Activated CD4-positive, alpha-beta T cell treated with anti-CD3 and anti-CD28 coated beads for 36 hours (primary cell): ENCODE measurements at places on chromosomes 12 and 14. TPM values are rescaled to one million over a fixed set of nuclear protein-coding genes. Genes with fewer than 3 reads are reported as not detected.

DNA sequence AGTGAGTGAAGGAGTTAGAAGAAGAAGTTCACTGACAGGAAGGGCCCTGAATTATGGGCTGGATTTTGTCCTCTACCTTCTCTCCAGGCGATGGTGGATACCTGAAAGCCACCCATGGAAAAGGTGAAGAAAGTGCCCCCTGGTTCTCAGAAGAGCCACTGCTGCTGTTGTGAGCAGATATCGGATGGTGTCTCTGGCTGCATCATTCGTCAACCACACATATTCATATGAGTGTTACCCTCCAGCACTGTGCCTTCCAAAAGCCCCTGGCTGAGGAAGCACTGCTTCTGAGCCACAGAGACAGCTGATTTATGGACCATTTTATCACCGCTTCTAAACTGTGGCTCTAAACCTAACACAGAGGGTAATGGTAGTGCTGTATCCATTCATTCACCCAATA is 2.0 kb upstream of the ACTN1 start:
- H3K4me1 ChIP-seq, result peaks cover 25% of the 10 kb centered on the region
- H3K27me3 ChIP-seq, result peaks cover 2% of the 10 kb centered on the region
- H3K27ac ChIP-seq, result no peak overlapping the region
- H3K36me3 ChIP-seq, result peaks cover 6% of the 10 kb centered on the region
- no peak overlapping the region for H3K4me3 ChIP-seq

DNA sequence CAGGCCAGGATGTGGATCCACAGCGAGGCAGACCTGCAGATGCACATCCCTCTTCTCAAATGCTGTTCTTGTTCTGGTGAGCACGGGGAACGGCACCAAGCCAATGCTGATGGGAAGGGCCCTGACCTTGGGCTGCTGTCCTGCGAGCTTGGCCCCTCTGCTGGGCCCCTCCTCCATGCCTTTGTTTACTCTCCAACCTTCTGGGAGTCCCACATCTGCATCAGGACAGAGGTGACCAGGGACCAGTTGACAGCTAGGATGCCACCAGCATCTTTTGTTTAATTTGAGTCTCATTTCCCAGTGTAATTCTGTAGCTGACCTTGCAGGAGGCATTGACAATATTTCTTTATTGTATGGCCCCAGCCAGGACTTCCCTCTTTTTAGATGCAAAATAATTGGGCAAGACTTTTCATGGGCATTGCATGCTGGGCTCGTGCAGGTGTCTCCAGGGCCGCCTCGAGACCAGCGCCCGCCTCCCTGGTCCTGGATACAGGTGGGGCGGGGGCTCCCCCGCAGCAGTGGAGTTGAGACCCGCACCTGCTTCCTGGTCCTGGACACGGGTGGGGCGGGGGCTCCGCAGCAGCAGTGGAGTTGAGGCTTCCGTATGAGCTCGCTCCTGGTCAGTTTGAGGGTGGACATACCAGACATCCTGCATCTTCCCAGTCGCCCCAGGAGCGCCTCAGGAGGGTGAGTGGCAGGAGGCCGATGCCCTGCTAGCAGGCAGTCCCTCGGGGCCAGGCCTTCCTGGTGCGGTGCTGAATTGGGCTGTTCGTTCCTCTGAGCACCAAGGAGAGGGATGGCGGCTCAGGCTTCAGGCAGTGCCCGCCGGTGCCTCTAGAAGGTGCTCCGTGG is 11.4 kb downstream of the PACS2 start:
- no peak overlapping the region for H3K27ac ChIP-seq
- no peak overlapping the region for H3K4me3 ChIP-seq
- no peaks in the 10 kb centered on the region for H3K27me3 ChIP-seq
- no peaks in the 10 kb centered on the region for H3K36me3 ChIP-seq
- H3K4me1 ChIP-seq, result peaks cover 26% of the 10 kb centered on the region

- no peak overlapping the region for H3K4me3 ChIP-seq
- no peak for DNase-seq
- no peak overlapping the region for H3K27ac ChIP-seq
- no peaks in the 10 kb centered on the region for H3K27me3 ChIP-seq
These were observed 71.4 kb downstream of the TMEM260 start for GRCh38 chr14:56650979-56651378.

Gene KIF26A
- 0.28 TPM for total RNA-seq

Gene SLC6A15
- 0.25 TPM for total RNA-seq

Gene STAB2
- not detected for total RNA-seq

Gene GDF3
- not detected for total RNA-seq

Gene MANSC1
- 2.2 TPM for total RNA-seq

DNA sequence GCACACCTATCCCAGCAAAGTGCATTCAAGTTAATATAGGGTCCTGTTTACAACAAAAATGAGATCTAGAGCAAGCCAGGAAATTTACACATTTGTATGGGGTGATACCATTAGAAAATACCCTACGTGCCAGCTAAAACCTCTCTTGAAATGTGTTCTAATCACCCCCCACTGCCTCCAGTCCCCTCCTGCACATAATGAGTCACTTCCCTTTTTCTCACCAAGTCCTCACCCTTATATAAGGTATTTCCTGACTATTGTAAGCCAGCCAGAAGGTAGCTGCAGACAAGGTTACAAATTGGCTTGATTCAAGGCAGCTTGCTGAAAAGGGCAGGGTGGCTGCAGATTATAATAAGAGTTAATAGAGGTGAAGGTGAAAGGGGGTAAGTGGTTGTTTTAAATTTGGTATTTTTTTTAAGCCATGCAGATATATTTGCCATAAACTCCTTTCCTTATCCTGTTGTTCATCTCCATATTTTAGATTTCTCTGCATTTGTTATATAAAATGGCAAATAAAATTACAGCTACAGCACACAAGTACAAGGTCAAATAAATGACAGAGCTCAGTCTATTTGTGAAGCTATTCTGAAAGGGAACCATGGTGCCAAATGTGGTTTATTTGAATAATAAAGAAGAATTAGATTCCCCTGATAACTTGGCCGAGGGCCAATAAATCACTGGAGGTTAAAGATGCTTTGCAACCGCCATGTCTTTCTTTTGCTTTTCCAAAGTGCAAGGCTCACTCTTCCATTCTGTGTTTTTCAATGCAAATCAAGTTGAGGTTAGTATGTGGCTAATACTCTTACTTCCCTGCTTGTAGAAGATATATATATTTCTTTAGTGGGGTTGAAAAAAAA is 385.9 kb downstream of the EGLN3 start:
- H3K4me3 ChIP-seq, result no peak overlapping the region
- no peak overlapping the region for H3K27ac ChIP-seq
- no peaks in the 10 kb centered on the region for H3K4me1 ChIP-seq
